ENCODE measurements at places on chromosomes 5 and 9.

DNA sequence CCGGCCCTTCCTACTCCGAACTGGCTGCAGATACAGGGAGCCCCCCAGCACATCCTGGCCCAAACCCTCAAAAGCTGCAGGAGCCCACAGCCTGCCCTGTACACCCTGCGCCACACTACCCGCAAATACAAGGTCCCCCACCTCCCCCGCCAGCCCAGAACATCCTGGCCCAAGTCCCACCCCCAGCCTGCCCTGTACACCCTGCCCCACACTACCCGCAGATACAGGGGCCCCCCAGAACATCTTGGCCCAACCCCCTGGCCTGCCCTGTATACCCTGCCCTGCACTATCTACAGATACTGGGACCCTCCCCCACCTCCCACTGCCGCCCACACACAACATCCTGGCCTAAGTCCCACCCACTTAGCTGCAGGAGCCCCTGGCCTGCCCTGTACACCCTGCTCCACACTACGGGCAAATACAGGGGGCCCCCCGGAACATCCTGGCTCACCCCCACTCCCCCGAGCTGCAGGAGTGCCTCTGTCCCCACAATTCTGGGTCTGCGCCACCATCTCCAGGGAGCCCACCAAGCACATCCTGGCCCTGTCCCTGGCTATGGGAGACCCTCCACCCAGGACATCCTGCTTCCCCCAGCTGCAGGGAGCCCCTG, 8.3 kb downstream of the LPCAT1 start:
- DNase-seq: no peak

DNA sequence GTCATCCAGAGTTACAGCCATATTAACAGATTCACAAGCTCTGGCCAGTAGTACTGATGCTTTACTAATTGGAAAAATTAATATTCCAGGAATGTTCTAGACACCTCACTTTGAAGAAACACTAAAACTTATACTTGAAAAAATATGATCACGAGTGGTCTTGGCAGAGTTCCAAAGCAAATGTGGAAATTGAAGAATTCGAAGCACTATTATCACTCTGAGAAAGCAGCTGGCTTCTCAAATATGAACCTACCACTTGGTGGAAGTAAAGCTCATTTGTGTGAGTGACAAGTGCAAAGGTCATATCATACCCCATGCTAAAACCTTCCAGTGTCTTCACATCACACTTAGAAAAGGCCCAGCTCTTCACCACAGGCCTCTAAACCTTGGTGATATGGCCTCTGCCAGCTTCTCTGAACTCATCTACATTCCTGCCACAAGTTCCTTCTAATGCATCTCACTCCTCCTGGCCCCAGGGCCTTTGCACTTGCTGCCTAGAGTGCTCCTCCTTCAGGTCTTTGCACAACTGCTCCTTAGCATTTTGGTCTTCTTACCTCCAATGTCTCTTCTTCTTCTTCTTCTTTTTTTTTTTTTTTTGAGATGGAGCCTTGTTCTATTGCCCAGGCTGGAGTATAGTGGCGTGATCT, 175.7 kb upstream of the SMIM23 start:
- DNase-seq: no peak

DNA sequence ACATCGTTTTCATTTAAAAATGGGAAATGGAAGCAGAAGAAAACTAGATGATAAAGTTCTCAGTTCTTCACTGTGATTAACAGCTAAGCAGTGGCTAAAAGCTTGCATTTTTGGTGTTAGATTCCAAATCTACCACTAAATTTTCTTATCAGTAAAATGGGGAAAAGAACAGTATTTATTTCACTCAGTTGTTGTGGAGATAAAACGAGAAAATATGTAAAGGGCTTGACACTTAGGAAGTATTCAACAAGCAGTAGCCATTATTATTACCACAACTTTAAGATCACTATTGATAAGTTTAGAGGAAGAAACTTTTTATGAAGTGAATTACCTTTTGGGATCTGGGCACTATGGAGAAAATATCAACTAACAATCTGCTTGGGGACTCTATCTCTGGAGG, 4.5 kb downstream of the STOM start:
- DNase-seq: no peak

- DNase-seq: no peak
These were observed 26.7 kb downstream of the UNC5A start for GRCh38 chr5:176836811-176837706.

DNA sequence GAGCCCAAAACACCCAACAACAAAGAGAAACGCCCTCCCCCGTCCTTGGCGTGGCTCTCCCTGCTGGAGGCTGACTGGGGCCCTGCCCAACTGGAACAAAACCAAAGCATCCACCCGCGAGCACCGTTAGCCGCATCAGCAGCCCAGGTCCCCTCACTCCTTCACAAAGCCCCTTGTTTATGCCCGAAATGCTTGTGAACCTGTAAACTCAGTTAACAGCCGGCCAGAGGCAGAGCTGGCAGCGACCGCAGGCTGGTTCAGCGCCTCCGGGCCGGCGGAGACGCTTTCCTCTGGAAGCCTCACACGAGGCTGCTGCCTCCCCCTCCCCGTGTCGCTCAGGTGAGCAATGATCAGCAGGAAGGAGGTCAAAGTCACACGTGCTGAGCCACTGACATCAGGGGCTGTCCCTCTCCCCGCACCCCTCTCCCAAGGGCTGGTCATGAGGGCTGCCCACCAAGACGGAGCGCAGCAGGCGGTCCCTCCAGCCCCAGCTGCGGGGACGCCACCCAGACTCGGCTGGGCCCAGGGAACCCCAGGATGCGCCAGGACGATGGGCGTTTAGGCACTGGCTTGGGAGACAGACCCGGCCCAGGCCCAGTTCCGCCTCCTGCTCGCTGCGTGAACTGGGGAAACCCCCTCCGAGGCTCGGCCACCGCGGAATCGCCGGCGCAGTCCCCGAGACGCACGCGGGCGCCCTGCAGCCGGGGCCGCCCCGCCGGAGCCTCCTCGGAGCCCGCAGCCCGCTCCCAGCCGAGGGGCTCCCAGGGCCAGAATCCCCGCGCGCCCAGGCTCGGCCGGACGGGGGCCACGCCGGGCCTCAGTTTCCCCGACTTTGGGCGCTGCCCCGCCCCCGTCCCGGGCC, 563 bp downstream of the SNAPC4 start:
- DNase-seq: peak; percentile 23

DNA sequence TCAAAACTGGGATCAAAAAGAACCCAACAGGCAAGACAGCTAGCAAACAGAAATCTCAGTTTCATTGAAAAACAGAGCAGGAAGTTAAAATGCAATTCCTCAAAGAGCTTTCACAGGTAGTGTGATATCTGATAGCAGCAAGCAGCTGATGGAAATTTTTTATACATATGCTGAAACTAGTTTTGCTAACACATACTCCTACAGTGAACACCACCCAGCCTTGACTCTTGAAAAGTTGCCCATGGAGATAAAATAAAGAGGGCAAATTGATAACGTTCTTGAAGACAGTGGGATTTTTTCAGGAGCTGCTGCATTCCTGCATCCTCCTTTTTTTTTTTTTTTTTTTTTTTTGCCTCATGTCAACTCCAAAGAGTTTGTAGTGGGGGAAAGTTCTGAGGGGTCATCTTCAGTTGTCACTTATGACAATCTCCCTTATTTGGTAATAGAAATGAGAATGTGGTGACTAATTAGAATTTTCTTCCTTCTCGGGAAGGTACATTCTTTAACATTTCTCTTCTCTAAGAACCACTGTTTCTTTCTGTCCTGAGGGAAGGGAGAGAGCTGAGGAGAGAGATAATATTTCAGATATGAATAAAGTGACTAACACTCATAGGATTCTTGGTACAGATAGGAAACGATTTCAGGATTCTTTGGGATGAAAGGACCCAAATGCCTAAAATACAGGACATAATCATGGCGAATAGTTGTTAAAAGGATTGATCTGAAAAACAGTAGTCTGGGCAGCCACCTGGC, 24.6 kb downstream of the SH3RF2 start:
- no peak for DNase-seq

- no peak for DNase-seq
These were observed 2.3 kb upstream of the RASEF start for GRCh38 chr9:83065233-83065632.

DNA sequence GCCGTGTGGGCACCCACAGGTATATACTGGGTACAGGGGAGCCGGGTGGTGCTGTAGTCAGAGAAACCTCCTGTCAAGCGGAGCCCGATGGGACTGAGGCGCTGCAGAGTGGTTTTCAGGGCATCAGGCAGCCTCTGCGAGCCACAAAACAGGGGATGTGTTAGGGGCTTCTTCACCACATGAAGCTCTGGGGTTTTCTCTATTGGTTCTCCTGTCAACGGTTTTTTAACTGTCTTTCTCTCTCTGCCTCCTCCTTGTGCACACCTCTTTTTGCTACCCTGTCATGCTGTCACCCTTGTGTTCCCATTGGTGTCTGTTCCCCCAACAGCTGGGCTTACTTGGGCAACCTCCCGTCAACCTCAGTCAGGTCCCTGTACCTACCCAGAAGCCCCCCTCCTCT, 19.9 kb downstream of the RALGPS1 start:
- no peak for DNase-seq

DNA sequence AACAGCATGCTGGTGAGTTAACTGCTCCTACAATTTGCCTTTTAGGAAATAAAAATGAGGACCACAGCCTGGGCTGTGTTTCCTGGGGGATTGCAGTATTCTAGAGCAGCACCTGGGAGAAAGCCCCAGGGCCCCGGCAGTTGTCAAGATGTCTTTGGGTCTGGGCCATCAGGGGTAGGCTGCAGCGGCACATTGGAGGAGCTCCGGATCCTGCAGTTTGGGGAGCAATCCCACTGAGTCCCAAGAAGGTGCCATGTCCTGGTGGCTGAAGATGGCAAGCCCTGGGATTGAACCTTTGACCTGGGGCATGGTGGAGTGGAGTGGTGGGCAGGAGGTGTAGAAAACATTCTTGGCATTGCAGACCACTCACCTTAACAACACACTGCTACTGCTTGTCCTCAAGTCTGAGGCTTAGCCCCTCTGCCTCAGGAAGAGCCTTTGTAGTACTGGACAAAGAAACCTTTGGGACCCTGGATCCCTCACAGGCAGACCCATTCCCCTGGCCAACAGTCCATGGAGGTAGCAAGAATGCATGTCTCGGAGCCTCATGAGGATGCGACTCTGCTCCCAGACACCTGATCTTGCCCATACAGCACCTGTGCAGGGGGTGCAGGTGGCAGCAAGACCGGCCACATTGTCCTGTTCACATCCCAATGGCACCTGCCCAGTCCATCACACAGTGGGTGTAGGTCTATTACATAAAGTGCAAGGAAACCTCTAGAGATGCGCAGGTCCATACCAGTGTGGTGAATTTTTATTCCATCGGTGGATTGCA, 159.1 kb upstream of the IRX2 start:
- DNase-seq: no peak

DNA sequence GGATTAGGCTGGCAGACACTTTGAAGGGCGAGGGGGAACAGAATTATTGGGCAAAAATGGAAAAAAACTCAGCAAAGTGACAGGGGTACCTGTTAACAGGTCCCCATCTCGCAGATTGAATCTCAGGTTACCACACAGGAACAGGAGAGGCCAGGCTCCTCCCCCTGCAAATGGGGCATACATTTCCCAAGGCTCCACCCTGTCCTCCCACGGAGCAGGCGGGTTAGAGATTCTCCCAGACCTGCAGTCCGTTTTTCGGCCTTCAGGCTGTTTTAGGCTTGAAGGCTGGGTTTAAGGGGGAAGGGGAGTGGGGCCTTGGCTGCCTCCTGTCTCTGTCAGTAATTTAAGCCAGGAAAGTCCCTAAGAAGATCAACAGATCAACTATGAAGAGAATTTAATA, 42.7 kb downstream of the LRRC70 start:
- DNase-seq: no peak

GRCh38 chr5:119031011-119031886, 39.6 kb upstream of the DMXL1 start:
- peak; percentile 12 for DNase-seq

- no peak for DNase-seq
These were observed 10.3 kb downstream of the OCLN start for GRCh38 chr5:69502767-69503488.

GRCh38 chr5:133150909-133151544, 99.2 kb downstream of the HSPA4 start:
- DNase-seq: no peak

DNA sequence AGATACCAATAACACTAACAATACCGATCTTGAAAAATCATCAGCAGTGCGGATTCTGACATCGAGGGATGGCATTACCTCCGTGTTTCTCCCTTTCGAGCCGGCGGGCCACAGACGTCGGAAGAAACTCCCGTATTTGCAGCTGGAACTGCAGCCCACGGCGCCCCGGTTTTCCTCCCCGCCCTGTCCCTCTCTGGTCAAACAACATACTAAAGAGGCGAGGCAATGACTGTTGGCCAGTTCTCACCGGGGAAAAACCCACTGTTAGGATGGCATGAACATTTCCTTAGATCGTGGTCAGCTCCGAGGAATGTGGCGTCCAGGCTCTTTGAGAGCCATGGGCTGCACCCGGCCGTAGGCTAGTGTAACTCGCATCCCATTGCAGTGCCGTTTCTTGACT, 32.8 kb downstream of the OLFM1 start:
- no peak for DNase-seq

DNA sequence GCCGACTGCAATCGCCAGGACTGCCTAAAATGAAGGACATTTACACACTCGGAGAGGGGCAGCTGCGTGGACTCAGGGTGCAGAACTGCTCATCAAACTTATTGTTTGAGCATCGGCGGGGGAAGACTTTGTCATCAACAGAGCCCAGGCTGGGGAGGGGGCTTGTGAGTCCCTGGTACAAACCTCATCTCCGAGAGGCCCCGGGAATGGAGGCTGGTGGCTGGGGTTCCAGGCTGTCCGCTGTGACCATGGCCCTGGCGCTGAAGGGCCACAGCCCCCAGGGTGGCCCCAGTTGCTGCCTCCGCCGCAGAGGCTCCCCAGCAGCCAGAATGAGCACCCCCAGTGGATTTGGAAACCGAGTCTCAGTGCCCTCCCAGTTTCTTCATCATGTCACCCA, 46.1 kb upstream of the RNU6ATAC start:
- DNase-seq: no peak

DNA sequence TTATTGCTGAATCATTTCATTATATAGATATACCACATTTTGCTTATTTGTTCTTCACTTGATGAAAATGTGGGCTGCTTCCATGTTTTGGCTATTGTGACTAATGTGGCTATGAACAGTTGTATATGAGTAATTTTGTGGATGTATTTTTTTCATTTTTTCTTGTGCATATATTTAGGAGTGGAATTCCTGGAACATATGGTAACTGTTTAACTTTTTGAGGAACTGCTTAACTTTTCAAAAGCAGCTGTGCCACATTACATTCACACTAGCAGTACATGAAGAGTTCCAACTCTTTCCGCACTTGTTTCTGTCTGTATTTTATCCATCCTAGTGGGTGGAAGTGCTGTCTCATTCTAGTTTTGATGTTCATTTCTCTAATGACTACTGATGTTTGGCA, 67.8 kb downstream of the JAK2 start:
- DNase-seq: no peak

GRCh38 chr9:114366334-114367128, 21.3 kb downstream of the AKNA start:
- peak; percentile 39 for DNase-seq

- no peak for DNase-seq
These were observed 343.7 kb downstream of the SPOCK1 start for GRCh38 chr5:137155261-137156000.

DNA sequence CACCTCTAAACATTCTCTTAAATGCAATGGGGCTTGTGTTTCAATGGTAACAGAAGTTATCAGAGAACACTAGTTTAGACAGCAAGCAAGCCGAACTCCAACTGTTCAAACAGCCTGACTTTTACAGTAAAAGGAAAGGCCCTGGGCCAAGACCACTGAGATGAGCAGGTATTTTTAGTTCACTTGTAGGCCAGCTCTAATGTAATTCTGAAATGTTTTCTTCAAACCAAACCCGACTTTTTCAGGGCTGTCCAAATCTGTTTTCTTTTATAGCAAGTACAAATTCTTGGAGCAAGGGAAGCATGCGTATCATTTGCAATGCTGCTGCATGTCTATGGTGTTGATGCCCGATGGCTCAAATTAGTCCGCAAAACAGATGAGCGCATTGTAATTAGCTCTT, 192.9 kb downstream of the SLF1 start:
- DNase-seq: no peak

Data from CD4-positive, alpha-beta T cell treated with Interleukin-6 at 100 ng/mL for 8 hours (primary cell).